ENCODE measurements at places on chromosomes 3 and 15. TPM values are rescaled to one million over a fixed set of nuclear protein-coding genes. Genes with fewer than 3 reads are reported as not detected.

P2RY12 gene
- not detected for total RNA-seq

KLHDC8B gene
- 15.8 TPM for total RNA-seq

ADAMTS9 gene
- 0.11 TPM for total RNA-seq

CLEC3B gene
- not detected for total RNA-seq

GRCh38 chr3:57004229-57004628 lies 56.2 kb upstream of the SPATA12 start:
- DNase-seq, result no peak

- DNase-seq, result no peak
Observed at GRCh38 chr3:98856724-98857123, 44.8 kb downstream of the DCBLD2 start.

GRCh38 chr15:78220713-78221112 lies 13.7 kb downstream of the ACSBG1 start:
- DNase-seq, result no peak

GRCh38 chr15:101641894-101642293 lies 10.3 kb downstream of the TM2D3 start:
- peak; percentile 10 for DNase-seq

- DNase-seq, result no peak
Observed at GRCh38 chr3:112123548-112123947, 9.5 kb downstream of the GCSAM start.

DNA sequence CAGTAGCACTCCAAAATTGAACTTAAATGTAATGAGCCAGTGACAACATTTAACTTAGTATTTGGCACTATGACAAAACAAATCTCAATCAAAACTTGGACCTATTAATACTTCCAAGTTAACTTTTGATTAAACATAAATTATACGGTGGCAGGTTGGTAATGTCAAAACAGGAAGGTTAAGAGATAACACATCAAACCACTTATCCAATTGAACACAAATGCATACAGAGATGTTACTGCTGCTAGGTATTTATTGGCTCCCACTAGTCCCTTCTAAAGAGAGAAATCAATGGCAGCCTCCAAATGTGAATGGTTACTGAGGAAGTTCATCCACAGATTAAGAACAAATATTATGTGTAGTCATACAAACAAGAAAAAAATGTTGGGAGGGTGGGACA lies 1.8 kb downstream of the GSK3B start:
- no peak for DNase-seq

DNA sequence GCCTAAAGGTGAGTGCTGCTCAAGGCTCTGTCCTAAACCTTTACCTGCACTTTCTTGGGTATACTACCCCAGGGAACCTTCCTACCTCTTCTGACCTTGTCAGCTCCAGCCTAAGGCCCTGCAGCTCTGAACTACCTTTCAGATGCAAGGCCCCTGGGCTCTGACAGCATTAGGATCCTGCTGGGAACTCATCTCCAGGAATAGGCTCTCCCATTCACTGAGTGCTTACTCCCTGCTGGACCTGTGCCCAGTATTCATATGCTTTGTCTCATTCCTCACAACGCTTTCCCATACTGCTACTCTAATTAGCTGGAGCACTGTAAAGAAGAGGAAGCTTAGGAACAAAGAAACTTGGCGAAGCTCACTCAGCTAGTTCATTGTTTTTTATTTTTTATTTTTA lies 53.8 kb upstream of the RAB6B start:
- DNase-seq, result no peak

DNA sequence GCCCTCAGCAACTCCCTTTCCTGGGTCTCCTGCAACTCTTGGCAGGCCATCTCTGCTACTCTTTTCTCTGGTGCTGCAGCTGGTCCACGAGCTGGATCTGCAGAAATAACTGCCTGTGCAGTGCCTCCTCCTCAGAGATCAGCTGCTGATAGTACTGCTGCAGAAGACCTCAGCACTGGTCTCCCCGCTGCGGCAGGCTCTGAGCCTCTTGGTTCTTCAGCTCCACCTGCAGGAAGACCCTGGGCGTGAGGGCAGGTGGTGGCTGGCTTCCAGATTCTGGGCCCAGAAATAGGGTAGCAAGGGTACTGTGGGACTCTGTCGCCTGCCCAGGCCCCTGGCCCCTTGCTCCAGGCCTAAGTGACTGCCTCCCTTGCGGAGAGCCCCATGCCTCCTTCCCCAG lies 79.7 kb upstream of the C2CD4B start:
- no peak for DNase-seq

DNA sequence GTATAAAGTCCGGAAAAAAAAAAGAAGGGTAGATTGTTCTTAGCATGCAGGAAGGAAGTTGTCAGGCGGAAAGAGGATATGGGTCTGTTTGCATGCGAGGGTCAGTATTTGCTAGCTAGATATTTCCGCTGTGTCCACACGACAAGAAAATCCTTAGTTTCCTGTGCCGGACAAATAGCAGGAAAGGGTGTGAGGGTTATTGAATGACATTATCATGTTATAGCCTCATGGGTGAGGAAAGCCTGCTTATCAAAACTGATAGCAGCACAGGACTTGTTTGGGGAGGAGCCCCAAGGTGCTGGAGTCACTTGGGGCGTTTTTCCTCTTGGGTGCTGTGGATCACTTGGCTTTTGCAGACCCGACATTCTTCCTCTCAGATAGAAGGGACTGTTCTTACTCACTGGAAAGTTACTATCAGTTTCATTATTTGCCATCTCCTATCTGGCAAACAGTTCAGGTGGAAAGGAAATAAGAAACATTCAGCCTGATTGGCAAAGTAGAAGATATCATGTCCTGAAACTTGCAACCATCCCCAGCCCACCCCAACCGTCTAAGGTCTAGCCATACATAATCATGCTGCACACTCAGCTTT lies 127.2 kb upstream of the DPH6 start:
- no peak for DNase-seq

- DNase-seq, result no peak
Observed at GRCh38 chr3:167898091-167898490, 162.6 kb downstream of the SERPINI1 start.

Measured in SK-MEL-5 (cell line).